Forelimb muscle (tissue), 1 donor: ENCODE measurements at places on chromosomes 4 and X.

DNA sequence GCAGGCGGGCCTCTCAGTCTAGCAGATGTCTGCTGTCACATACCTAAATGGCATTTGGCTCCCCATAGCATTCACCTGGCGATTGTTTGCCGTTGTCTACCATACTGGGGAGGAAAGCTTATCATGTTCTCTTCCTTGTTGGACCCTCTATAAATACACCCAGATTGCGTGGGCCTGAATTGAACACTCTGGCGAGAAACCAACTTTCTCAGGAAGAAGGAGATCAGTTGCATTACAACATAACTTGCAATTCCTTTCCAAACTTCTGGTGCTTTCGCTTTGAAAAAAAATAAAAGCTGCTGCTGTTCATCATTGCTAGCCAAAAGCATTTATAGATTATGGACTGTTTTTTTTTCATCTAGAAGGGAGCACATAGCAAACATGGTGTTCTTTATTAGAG, 230.0 kb upstream of the GPC4 start:
- DNase-seq: no peak

DNA sequence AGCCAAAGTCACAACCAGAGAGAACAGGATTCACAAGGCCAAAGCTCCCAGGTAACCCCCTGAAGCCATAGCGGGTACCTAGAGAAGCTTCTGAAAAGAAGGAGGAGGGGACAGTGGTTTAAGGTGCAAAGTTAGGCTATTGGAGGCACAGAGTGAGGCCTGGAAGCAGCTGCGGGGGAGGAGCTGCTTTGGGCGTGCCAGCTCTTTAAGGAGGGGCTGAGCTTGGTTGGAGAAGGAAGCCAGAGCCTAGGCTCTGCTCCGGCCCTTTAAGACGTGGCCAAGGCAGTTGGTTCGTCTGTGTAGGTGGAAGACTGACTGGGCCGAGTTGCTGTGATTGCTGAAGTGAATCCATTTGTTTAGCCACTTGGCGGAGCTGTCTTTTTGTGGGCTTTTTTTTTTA, 1.5 kb downstream of the KLF8 start:
- DNase-seq: no peak

GRCh38 chrX:97372001-97372766, 488.5 kb downstream of the RPA4 start:
- no peak for DNase-seq

DNA sequence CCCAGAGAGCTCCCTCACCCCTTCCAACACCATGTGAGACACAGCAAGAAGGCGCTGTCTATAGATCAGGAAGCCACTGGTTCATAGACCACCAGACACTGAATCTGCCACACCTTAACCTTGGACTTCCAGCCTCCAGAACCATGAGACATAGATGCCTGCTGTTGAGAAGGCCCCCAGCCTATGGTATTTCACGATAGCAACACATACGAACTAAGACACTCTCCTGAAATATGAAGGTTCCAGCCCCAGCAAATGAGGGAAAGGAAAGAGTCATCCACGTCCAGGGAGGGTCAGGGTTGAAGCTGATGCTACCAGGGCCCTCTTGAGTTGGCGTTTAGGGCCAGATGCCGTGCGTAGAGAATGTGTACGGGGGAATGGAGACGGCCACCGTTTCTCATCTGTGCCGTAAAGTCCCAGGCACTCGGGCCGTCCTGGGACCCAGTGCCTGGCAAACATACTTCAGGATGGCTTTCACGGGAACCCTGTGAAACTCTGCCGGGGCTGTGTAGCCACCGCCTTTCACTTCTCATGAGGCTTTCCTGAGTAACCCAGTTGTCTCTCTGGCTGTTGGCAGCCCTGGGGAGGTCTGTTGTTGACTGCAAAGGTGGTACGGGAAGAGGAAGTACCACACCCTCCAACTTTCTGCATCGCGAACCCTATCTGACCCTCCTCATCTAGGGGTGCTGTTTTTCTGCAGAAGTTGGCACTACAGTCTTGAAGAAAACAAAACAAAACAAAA, 17.7 kb upstream of the P2RY8 start:
- no peak for DNase-seq

GRCh38 chrX:150680974-150681373, 12.2 kb upstream of the MTMR1 start:
- no peak for DNase-seq

DNA sequence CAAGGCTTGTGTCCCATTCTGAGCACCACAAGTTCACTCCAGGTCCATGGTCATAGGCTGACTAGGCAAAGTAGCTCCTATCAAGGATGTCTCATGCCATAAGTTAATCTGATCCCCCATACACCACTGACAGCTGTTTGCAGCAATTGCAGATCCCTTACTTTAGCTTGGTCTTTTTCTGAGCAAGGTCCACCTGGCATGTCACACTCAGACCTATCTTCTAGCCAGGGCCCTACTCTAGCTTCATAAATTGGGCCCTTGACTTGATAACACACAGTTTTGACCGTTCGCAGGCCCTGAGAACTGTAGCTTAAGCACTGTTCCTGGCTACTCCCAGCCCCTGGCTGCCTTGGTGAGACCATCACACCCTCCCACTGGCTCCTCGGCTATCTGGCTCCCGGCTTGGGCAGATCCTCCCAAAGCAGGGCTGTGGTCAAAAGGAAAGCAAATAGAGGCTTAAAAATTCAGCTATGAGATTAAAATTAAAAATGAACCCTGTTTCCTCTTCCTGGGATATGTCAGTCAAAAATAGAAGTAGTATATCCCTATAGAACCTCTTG, 427.4 kb downstream of the RAB28 start:
- DNase-seq: no peak

GRCh38 chr4:7153711-7154110, 38.6 kb upstream of the SORCS2 start:
- no peak for DNase-seq

DNA sequence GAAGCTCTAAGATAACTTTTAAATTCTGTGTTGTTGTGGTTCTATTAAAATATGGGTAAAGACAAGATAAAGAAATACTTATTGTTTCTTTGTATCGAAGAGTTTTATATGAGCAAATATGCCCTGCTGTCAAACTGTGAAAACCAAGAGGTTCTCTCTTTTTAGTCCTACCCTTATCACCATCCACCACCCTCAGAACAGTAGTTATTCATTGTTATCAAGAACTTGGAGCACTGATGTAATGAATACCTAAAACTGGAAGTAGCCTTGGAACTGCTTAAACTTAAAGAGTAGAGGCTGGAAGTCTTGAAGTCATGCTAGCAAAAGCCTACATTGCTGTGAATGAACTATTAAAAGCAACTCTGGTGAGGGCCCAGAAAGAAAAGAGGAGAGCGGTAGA, 9.2 kb downstream of the PIR start:
- DNase-seq: no peak

- DNase-seq: no peak
Observed at GRCh38 chrX:11704725-11705495, 39.2 kb upstream of the ARHGAP6 start.

GRCh38 chrX:13007519-13008188, 32.7 kb downstream of the TMSB4X start:
- no peak for DNase-seq

DNA sequence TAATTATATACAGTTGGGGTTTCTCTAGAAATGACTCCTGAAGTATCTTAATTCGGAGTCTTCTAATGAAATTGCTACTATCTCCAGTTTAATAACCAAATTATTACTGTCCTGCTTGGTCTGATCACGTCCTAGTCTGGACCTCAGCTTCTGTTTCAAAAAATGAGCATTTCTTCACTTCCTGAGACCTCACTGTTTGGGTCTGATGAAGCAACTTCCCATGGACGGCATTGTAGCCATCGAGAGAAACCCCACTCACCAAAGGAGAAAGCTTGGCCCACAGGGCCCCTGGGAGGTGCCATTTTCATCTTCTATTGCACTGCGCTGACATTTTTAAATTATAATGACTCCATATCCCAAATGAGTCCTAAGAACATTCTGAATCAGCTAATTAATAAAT, 178.0 kb downstream of the MGST2 start:
- DNase-seq: no peak

DNA sequence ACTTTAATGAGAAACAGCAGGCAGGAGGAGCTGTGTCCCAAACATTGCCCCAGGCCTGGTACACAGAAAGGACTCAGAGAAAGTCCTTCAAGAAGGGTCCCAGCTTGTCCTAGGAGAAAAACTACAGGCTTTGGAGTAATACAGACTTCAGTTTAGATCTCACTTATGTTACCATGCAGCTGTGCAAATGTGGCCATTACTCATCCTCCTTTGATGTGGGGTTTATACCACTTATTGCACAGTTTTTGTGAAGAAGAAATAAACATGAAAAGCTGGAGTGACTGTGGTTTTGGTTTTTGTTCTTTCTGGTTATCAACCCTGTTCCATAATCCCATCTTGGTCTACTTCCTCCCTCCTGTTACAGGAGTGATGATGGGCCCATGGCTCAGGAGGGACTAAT, 8.1 kb upstream of the CYTL1 start:
- no peak for DNase-seq

- no peak for DNase-seq
Observed at GRCh38 chr4:41095973-41096372, 118.4 kb downstream of the APBB2 start.

GRCh38 chr4:130576218-130576617, 1480.3 kb downstream of the C4orf33 start:
- no peak for DNase-seq

DNA sequence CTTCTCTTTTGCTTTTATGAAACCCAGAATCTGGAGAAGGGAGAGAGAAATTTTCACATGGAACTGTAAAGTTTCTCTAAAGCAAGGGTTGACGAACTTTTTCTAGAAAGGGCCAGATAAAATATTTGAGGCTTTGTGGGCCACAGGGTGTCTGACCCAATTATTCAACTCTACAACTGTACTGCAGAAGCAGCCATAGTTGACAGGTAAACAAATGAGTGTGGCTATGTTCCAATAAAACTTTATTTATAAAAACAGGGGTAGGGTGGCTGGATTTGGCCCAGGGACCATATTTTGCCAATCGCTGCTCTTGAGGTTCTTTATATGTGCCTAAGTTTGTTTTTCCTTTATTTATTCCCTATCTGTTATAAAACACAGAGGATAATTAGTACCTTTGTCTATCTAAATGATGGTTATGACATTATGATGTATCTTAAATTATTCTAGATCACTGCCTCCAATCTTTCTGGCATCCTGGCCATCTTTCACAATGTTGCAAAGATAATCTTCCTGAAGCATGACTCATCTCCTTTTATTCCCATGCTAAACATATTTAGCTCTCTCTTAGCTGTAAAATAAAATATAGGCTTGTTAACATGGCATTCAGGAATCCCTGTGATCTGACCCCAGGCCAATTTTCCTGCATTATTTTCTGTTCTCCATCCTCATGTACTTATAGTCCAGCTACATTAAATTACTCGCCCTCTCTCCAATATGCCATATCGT, 106.8 kb upstream of the CBLL2 start:
- DNase-seq: no peak

DNA sequence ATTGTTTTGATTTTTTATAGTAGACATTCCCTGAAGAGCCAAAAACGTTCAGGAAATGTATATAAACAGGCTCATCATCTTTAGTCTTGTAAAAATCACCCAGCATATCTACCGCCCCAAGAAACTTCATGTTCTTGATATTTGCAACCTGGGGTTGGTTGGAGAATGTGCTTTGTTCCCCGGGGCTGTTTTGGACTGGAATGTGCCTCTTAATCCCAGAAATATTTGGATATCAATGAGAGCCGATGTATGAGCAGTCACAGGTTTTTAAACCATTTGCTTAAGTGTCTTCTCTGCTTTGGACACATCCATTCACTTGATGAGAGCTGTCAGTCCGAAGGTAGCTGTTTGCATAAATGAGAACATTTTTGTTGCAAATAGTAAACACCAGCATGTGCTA, 449.7 kb downstream of the PCDH7 start:
- DNase-seq: no peak

DNA sequence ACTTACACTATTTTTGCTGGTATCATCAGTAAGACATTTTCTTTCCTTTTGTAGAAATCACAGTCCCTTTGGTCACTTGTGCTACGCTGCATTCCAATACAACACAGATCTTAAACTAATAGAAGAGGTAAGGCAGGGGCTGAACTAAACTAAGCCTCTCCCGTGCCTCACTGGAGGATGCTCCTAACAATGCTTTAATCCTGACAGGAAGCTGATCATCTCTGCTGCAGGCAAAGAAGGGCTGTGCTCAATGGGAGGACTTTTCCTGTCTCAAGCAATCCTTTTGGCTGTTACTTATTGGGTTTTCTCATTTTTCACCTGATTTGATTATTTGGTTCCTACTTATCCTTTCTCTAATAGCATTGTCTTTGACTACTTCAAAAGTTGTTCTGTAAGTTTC, 583.1 kb downstream of the INPP4B start:
- no peak for DNase-seq

GRCh38 chrX:16946361-16946964, at the start of gene REPS2:
REPS2 (plus strand) TSS chrX:16946658; CDS start chrX:16946862, 204 bp downstream.
- DNase-seq: no peak

DNA sequence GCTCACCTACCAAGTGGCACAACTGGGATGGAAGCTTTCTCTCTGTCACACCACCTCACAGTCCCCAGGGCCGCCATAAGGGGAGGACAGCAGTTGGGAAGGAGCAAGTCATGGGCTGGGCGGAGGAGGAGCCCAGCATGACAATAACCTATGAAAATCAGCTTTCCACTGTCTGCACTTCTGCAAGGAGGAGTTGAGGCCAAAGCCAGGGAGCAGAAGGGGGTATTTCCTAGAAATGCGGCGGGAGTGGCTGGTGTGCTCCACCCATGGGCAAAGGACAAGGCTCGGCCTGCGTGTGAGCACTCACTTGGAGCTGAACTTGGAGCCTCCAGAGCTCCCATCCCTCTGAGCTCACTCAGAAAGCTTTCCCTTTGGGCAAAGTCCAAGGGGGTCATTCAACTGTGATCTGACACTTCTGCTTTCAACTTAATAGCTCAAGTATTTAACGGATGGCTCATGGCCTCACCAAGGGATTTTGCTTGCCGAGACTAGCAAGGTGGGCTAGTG, 18.5 kb downstream of the APLN start:
- DNase-seq: no peak

GRCh38 chr4:165175879-165176278, 31.5 kb upstream of the KLHL2 start:
- DNase-seq: no peak

GRCh38 chr4:83371936-83372335, 37.3 kb upstream of the HPSE start:
- DNase-seq: no peak

- DNase-seq: no peak
Observed at GRCh38 chr4:186761393-186761792, 37.7 kb upstream of the FAT1 start.

DNA sequence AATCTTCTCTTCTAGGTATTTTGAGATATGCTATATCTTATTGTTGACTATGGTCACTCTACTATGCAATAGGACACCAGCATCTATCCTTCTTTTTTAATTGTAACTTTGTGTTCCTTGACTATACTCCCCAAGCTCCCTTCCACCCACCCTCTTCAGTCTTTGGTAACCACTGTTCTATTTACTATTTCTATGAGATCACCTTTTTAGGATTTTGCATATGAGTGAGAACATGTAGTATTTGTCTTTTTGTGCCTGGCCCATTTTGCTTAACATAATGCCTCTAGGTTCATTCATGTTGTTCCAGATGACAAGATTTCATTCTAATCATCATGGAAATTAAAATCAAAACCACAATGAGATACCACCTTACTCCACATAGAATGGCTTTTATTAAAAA, 63.3 kb upstream of the BANK1 start:
- DNase-seq: no peak
